ENCODE measurements at places on chromosomes 12 and 14.

GRCh38 chr12:64706857-64707256 lies 52.3 kb downstream of the GNS start:
- no peak for DNase-seq

DNA sequence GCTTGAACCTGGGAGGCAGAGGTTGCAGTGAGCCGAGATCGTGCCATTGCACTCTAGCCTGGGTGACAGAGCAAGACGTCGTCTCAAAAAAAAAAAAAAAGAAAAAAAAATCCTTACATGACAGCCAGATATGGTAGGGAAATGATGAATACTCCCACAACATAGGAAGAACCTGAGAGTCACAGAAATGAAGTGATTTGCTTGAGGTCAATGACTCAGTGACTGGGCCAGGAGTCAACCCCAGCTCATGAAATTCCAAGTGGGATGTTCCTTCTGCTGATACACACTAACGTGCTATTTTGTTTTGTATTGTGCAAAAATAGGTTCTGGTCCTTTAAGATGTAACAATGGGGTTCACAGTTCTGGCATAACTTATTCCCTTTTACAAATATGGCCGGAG lies 9.0 kb downstream of the RHOF start:
- peak; percentile 70 for DNase-seq

- peak; percentile 39 for DNase-seq
Measured at GRCh38 chr12:57340104-57340503, 89.1 kb upstream of the STAC3 start.

- no peak for DNase-seq
Measured at GRCh38 chr14:99846808-99847207, 53.6 kb downstream of the EML1 start.

DNA sequence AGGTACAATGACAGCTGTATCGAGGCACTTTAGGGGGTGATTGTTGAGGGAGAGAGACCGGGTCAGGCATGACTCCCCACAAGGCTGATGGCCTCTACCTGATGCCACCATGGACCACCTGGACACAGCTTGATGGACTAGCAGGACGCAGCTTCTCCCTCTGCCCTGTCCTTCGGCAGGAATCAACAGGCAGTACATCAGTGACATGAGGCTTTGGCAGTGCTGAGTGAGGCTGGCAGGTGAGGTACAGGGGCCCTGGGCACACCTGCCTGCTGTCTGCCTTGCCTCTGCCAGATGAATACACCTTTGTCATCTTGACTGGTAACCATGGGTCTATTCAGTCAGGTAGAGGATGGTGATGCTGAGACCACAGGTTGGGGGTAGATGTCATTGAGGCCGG lies 25.3 kb upstream of the ESRRB start:
- DNase-seq = no peak

DNA sequence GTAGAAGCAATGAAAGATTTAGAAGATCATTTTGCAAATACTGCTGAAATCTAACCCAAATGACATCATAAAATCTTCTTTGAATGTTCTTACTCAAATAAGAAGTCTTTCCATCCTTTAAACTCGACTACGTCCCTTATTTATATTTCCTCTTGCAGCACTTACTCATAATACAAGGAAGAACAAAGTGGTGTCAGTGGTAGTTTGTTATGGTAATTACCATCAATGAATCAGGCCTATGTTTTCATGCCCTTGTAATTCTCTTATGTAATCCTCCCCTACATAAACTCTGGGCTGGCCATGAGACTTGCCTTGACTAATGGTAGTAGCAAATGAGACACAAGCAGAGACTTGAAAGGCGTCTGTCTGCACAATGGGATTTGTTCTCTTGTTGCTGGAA lies 17.0 kb downstream of the EEA1 start:
- peak; percentile 32 for DNase-seq

- DNase-seq = no peak
Measured at GRCh38 chr12:90048918-90049317, 340.3 kb upstream of the ATP2B1 start.

- DNase-seq = no peak
Measured at GRCh38 chr12:131860472-131861260, 32.5 kb downstream of the MMP17 start.

DNA sequence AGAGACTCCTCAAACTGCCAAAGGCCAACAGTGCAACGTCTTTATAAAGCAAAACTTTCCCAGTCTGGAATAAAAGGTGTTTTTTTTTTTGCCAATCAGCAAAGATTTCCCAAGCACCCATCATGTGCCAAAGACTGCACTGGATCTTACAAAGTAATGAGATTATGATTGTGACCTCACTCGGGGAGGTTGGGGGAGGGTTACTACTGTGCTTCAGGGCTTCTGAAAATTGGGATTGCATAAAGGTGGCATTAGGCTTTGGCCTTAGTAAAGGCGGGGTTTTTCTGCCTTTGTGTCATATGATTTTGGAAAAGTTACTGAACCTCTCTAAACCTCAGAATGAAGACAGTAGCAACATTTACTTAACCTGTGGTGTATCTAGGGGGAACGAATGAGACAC lies 233.8 kb downstream of the DACT1 start:
- DNase-seq = no peak

- DNase-seq = no peak
Measured at GRCh38 chr14:33634631-33635030, 316.2 kb downstream of the EGLN3 start.

- no peak for DNase-seq
Measured at GRCh38 chr14:22189881-22190280, 399.1 kb downstream of the DAD1 start.

- DNase-seq = no peak
Measured at GRCh38 chr12:870378-870777, 79.1 kb downstream of the RAD52 start.

- DNase-seq = no peak
Measured at GRCh38 chr14:105487449-105487985, 831 bp downstream of the CRIP1 start.

DNA sequence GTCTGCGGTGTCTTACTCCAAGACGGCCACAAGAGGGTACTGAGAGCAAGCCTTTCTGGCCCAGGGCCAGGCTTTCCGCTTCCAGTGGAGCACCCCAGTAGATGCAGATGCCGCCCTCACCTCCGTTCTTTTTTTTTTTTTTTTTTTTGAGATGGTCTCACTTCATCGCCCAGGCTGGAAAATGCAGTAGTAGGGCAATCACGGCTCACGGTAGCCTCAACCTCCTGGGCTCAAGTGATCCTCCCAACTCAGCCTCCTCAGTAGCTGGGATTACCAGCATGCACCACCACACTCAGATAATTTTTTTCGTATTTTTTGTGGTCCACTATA lies 5.6 kb upstream of the LBHD2 start:
- DNase-seq = peak; percentile 37

- no peak for DNase-seq
Measured at GRCh38 chr14:79098324-79098723, 928.2 kb downstream of the NRXN3 start.

DNA sequence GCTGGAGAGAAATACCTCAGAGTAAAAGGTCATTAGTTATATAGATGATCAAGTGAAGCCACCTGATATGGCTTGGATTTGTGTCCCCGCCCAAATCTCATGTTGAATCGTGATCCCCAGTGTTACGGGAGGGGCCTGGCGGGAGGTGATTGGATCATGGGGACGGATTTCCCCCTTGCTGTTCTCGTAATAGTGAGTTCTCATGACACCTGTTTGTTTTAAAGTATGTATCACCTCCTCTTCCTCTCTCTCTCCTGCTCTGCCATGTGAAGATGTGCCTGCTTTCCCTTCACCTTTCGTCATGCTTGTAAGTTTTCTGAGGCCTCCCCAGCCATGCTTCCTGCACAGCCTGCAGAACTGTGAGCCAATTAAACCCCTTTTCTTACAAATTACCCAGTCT lies 124.8 kb downstream of the FOXA1 start:
- no peak for DNase-seq

- DNase-seq = no peak
Measured at GRCh38 chr12:70892593-70892992, 27.9 kb downstream of the PTPRR start.

DNA sequence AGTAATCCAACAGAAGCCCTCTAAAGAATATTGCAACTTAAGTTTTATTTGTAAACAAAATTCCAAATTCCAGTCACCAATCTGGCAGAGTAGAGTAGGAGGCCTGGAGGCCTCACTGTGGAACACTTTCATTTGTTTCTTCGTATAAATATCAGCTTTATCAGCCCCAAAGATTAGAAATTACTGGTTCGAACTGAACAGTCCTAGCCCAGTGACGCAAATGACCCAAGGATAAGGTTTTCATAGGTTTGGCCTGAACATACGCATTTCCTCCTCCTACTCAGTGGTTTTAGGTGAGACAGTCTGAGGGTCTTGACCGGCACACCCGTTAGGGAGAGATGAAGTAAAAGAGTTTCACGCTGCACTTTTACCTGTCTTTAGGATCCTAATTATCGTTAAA lies 1.7 kb downstream of the CDC42BPB start:
- no peak for DNase-seq

DNA sequence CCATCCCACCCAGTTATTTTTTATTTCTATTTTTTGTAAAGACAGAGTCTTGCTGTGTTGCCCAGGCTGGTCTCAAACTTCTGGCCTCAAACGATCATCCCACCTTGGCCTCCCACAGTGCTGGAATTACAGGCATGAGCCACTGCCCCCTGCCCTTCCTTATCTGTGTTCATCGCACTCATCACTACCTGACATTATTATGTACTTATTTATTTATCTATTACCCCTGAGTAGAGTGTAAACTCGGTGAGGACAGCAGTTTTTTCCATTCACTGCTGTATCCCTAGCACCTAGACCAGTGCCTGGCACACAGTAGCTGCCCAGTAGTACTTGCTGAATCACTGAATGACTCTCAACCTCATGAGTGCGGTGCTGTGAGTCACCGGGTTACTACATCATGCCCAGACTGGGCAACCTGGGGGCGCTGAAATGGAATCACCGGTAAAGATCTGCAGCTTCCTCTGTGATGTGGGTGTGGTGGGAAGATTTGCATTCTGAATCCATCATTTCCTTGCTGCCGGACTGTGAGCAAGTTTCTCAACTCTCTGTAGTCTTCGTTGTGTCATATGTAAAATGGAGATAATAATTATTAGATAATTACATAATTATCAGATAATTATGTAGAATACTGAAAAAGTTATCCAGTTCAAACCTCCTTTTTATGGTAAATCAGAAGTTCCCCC lies 81.9 kb upstream of the USP44 start:
- DNase-seq = peak; percentile 84

- no peak for DNase-seq
Measured at GRCh38 chr12:8675591-8676036, 13.0 kb upstream of the MFAP5 start.

GRCh38 chr12:124534776-124535740 lies 32.4 kb downstream of the NCOR2 start:
- no peak for DNase-seq

Measured in AG09309 (cell line).